ENCODE measurements at places on chromosomes 7 and 10. TPM values are rescaled to one million over a fixed set of nuclear protein-coding genes. Genes with fewer than 3 reads are reported as not detected.

Gene GNGT1
- not detected for total RNA-seq

Gene OR2A5
- not detected for total RNA-seq

Gene MMD2
- total RNA-seq = 17.1 TPM

Gene HTR5A
- 15.3 TPM for total RNA-seq

Gene MBL2
- not detected for total RNA-seq

Gene STRIP2
- total RNA-seq = 15.7 TPM

Gene TAF5
- total RNA-seq = 4.2 TPM

- DNase-seq = no peak
These were observed 278.5 kb downstream of the REEP3 start for GRCh38 chr10:63799521-63800300.

GRCh38 chr7:96887426-96887825 lies 117.9 kb upstream of the DLX6 start:
- DNase-seq = no peak

- DNase-seq = no peak
These were observed 3.1 kb downstream of the CADPS2 start for GRCh38 chr7:122883049-122883680.

GRCh38 chr10:25804505-25804904 lies 129.5 kb upstream of the MYO3A start:
- DNase-seq = no peak

- DNase-seq = no peak
These were observed 359.1 kb downstream of the CRPPA start for GRCh38 chr7:16062269-16062668.

- DNase-seq = no peak
These were observed 252.0 kb downstream of the GRM8 start for GRCh38 chr7:127000725-127001124.

DNA sequence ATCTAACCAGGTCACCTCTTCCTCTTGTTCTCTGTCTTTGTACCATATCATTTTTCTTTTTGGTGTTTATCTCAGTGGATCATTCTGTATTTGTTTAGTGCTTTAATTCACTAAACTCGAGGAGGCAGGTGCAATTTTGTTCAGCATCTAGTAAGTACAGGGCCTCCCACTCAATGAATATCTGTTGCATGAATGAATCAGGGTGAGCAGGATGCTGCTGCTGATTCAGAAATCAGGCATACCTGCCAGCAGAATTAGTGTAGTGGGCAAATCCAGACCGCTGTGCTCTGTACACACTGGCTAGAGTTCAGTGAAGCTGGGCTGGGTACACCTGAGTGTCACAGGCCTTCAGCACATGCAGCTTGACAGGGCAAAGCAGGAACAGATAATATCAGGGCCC lies 511.9 kb downstream of the SUGCT start:
- no peak for DNase-seq

- peak; percentile 26 for DNase-seq
These were observed 122.4 kb upstream of the PPP2R2D start for GRCh38 chr10:131778385-131778784.

DNA sequence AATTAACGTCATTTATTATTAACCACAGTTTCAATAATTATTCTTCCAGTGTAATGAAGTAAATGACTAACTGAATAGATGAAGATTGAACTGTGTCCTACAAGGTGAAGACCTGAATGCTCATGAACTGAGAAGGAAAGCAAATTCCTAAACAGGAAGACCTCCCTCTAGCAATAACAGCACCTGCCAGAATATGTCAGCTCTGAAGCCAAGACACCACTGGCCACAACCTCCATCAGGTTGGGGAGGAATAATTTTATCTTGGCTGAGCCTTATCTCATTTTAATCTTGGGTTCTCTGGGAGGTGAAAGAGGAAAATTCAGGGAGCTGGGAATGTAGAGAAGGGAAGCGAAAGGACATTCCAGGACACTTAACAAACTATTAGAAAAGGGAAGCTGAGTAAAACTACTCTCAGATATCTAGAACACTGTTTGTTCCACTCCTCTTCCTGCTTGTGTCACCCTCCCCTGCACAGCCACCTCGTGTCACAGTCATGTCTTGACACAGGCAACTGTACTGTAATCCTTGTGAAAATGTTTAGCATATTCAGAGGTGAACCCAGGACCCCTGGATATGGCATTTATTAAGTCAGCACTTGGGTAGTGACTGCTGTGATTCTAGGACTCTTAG lies 4.6 kb upstream of the SLC13A1 start:
- DNase-seq = no peak

- DNase-seq = no peak
These were observed 12.3 kb downstream of the NOD1 start for GRCh38 chr7:30466266-30466665.

Data from dorsolateral prefrontal cortex (tissue), 122 donors.